Activated CD4-positive, alpha-beta memory T cell treated with anti-CD3 and anti-CD28 coated beads for 36 hours (primary cell): ENCODE measurements at places on chromosomes 16 and 17.
A peak's percentile ranks its signal among the peaks of the same experiment; 100 is the strongest.

- H3K27ac ChIP-seq = peak overlapping the region; percentile 72
- DNase-seq = no peak
- H3K27me3 ChIP-seq = no peaks in the 10 kb centered on the region
- peaks cover 66% of the 10 kb centered on the region for H3K36me3 ChIP-seq
- peaks cover 94% of the 10 kb centered on the region for H3K4me1 ChIP-seq
- no peak overlapping the region for H3K4me3 ChIP-seq
Measured at GRCh38 chr16:9114112-9114511, 22.7 kb downstream of the HAPSTR1 start.

- no peaks in the 10 kb centered on the region for H3K4me1 ChIP-seq
- H3K27me3 ChIP-seq = peaks cover 6% of the 10 kb centered on the region
- no peak for DNase-seq
- no peak overlapping the region for H3K4me3 ChIP-seq
Measured at GRCh38 chr17:38341035-38341721, 2.6 kb downstream of the GPR179 start.

DNA sequence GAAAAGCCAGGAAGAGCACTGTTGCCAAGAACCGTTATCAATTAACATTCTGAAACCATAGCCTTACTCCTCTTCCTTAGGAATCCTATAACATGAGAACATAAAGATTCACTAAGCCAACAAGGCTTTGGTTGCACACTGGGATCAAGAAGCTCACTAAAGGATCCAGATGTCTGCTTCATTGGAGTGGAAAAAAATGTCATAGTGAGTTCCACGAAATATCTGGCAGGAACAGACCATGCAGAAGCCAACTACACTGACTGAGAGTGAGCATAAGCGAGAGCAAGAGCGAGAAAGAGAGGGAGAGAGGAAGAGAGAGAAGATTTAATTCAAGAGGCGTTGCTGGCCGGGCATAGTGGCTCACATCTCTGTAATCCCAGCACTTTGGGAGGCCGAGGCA is 13.4 kb upstream of the MEIOC start:
- no peak for DNase-seq
- peaks cover 15% of the 10 kb centered on the region for H3K27me3 ChIP-seq
- no peak overlapping the region for H3K4me3 ChIP-seq
- H3K4me1 ChIP-seq = no peaks in the 10 kb centered on the region

DNA sequence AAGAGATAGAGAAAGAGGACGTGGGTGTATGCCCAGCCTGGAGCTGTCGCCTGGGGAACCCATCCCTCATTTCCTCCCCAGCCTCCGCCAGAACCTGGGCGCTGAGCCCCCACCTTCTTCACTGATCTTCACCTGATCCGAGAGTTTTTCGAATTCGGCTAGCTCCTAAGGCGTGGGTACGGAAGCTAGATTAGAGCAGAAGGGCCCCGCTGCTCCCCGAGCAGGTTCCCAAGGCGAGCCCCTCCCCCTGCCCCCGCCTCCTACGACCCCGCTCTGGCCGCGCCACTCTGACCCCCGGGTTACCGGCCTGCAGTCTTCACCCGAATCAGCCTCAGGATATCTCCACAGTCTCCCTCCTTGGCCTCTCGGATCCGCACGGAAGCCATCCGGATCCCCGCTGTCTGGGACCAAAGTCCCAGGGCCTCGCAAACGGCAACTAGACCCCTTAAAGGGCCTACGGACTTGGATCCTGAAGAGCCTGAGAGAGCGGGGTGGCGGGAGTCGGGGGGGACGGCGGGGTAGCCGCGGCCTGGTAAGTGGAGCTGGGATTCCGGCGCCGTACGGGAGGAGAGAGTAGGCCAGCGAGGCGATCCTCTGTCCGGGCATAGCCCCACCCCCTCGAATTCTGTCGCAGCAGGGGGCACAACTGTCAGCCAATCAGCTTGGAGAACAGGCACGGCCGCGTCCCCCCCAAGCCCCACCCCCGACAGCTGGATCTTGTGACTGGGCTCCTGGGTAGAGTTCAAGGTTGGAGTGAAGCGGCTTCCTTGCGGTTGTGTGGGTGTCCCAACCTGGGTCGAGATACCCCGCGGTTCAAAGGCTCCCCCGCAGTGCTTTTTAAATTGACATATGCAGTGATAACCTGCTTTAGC is at the start of gene SAT2:
Gene SAT2 (minus strand): TSS at position 572 of the 872 bp plus-strand sequence. CDS start 186 bp downstream, at position 386.
- H3K4me3 ChIP-seq = peak within 1 kb of the TSS; percentile 89
- DNase-seq = peak; percentile 92
- H3K4me1 ChIP-seq = peaks cover 11% of the 10 kb centered on the region
- no peaks in the 10 kb centered on the region for H3K27me3 ChIP-seq

- peaks cover 33% of the 10 kb centered on the region for H3K4me1 ChIP-seq
- peak; percentile 70 for DNase-seq
- peak overlapping the region; percentile 85 for H3K27ac ChIP-seq
- H3K27me3 ChIP-seq = no peaks in the 10 kb centered on the region
Measured at GRCh38 chr17:4728124-4728523, 3.1 kb upstream of the MED11 start.
